Fibroblast of skin of scalp (primary cell): ENCODE measurements at places on chromosomes 16 and 17.

DNA sequence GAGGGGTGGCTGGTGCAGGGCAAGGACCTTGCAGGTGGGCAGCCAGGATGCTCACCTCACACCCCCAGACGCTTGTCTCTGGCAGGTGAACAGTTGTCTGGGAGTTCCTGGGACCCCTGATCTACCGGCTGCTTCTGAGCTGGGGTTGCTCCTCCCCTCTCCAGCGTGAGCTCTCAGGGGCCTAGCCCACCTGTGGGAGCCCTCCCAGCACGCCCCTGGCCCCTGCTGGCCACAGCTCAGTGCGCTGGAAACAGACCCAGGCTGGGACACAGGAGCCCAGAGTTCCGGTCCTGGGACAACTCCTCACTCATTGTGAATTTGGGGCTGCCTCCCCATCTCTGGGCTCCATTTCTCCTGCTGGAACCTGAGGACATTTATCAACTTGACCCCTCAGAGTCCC lies 30.3 kb downstream of the ARHGAP23 start:
- DNase-seq = no peak

GRCh38 chr17:44232061-44232460 lies 12.6 kb upstream of the UBTF start:
- no peak for DNase-seq

- DNase-seq = no peak
Measured at GRCh38 chr17:4643676-4644075, 2.2 kb upstream of the ALOX15 start.

DNA sequence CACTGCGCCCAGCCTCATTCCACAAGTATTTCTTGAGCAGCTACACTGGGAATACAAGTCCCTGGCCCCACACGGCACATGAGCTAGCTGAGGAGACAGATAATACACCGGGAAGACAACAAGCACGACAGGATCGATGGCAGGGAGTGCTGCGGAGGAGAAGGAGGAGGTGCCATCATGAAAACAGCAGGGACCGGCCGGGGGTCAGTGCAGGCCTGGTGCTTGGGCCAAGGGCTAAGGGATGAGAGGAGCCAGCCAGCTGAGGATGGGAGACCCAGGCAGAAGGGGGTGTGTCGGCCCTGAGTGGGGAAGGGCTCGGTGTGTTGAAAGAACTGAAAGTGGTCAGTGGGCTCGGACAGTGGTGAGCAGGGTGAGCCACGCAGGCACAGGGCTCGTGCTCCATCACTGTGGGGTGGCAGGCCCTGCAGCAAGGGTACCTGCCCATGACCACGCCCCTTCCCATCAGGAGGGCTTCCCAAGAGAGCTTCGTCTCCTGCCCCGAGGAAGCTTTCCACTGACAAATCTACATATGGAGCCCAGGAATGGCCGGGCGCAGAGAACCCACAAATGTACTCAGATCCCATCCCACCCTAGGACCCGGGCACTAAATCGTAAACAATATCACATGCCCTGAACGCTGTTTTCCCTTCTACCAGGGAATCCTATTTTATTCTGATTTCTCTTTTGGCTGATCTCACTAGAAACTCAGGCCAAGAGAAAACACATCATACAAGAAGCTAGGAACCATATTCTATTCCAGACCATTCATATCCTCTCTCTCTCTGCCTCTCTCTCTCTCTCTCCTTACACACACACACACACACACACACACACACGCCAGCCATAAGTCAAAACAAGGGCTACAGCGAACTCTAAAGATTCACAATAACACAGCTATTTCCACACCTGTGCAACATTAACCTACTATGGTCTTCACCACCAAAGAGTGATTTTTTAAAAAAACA lies 50.7 kb upstream of the TNRC6C start:
- DNase-seq = no peak

- no peak for DNase-seq
Measured at GRCh38 chr17:43558805-43559160, 12.6 kb upstream of the ETV4 start.

GRCh38 chr16:48272837-48273421 lies 25.6 kb upstream of the ABCC11 start:
- DNase-seq = no peak

DNA sequence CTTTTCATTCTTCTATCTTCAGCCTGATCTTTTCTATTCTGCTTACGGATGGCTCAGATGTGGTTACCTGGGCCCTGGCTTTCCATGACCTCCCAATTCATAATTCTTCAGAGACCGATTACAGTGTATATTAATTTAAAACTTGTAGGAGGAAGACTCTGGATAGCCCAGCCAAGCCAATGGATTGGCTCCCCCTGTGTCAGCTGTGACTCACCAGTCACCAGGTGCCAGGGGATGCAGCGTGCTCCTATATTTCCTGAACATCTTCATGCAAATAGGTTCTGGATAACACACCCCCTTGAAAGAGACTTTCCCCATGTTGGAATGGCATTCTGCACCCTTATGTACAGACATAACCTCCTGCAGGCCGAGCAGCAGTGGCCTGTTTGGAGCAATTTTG lies 208.3 kb upstream of the WSCD1 start:
- no peak for DNase-seq

GRCh38 chr16:89742948-89743347 lies 21.6 kb downstream of the ZNF276 start:
- no peak for DNase-seq

- no peak for DNase-seq
Measured at GRCh38 chr17:28646039-28646754, 1.2 kb upstream of the BLTP2 start.

DNA sequence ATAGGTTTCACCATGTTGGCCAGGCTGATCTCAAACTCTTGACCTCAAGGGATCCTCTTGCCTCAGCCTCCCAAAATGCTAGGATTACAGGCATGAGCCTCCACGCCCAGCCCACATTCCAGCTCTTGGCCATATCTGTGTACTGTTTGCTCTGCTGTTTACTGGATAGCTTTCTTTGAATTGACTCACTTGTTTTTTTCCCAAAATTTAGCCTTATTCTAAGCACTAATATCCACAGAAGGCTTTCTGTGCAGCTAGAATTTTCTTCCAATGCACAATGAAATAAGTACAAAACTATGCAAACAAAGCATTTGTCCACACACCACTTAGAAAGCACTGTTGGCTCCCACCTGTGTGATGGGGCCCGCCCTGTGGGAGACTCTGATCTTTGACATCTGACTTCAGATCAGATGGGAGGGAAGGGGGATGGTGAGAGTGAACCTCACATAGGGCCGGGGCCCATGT lies 72.2 kb downstream of the CLEC16A start:
- DNase-seq = no peak

- peak; percentile 48 for DNase-seq
Measured at GRCh38 chr16:12002447-12003006, 26.0 kb downstream of the SNX29 start.

DNA sequence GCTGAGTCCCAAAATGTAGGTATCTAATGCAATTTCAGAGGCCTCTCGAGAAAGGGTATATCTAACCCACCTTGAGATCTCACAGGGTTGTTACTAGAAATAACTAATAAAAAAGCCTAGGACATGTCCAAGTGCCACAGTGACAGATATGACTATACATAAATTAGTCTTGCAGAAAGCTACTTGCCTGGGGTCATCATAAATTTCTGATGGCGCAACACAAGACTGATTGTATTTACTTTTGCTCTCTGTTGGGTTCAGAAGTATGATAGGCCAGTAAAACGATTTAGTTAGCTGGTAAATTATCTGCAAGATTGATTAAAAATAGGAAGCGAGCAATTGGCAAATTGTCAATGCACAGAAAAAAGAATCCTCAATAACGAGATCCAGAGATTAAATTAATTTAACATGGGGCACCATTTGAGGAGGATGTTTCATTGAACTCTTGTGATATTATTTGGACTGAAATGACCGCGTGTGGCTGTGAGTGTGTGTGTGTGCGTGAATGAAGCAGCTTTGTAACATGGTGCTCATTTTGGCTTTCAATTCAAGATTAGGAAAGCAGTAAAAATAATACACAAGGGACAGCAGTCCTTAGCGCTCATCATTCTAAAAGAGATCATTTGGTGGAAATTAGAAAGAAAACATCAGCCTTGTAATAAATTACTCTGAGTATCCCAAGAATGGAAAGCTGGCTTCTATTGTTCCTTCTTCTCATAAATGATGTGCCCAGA lies 157.4 kb upstream of the ZFHX3 start:
- no peak for DNase-seq

- DNase-seq = peak; percentile 63
Measured at GRCh38 chr17:2243953-2244352, 59.6 kb downstream of the SMG6 start.

- DNase-seq = no peak
Measured at GRCh38 chr17:67018471-67019434, 25.6 kb upstream of the CACNG1 start.

GRCh38 chr16:84765616-84766580 lies 53.9 kb upstream of the CRISPLD2 start:
- DNase-seq = no peak

DNA sequence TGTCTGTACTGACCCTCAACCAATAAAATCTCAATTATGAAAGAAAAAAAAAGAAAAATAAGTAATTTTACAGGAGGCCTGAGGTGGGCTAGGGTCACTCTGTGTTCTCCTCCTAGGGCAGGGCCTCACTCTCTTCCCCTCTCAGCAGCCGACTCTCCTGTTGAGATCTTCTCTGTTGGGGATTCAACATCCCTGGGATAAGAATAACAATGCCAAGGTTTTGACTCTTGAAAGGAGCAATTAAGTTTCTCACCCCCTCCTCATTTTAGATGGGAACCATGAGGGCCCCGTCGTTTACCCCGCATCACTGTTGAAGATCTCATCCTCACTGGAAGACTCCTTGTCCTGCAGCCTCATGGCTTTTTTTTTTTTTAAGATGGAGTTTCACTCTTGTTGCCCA lies 21.5 kb upstream of the BRCA1 start:
- DNase-seq = no peak

DNA sequence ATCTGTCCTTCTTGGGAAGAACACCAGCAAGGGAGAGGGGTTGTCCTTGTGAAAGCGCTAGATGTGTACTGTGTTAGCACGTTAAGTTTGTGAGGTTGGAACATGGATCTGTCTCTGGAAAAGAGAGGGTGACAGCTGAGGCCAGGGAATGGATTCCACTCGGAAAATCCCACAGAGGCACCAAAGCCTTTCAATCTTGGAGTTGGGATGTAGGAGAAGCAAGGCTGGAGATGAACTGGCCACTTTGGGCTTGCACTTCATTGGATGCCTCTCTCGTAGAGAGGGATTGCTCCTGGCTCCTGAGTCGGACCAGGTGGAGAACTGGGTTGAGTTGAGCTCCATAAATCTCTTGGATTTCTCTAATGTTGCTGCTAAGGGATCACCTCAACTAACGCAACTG lies 67.2 kb downstream of the CCDC182 start:
- no peak for DNase-seq

- DNase-seq = peak; percentile 82
Measured at GRCh38 chr17:69870091-69870530, 204.9 kb upstream of the KCNJ16 start.

GRCh38 chr17:18992454-18993130 lies 12.0 kb downstream of the FAM83G start:
- DNase-seq = no peak

GRCh38 chr17:31313982-31314781 lies at the start of gene EVI2B:
EVI2B (minus strand) TSS chr17:31314054; CDS start chr17:31305609, 8,445 bp downstream.
- no peak for DNase-seq

- DNase-seq = no peak
Measured at GRCh38 chr17:15659663-15660062, 24.4 kb downstream of the TRIM16 start.

GRCh38 chr17:75872434-75873351 lies 5.7 kb downstream of the TRIM47 start:
- DNase-seq = peak; percentile 81

DNA sequence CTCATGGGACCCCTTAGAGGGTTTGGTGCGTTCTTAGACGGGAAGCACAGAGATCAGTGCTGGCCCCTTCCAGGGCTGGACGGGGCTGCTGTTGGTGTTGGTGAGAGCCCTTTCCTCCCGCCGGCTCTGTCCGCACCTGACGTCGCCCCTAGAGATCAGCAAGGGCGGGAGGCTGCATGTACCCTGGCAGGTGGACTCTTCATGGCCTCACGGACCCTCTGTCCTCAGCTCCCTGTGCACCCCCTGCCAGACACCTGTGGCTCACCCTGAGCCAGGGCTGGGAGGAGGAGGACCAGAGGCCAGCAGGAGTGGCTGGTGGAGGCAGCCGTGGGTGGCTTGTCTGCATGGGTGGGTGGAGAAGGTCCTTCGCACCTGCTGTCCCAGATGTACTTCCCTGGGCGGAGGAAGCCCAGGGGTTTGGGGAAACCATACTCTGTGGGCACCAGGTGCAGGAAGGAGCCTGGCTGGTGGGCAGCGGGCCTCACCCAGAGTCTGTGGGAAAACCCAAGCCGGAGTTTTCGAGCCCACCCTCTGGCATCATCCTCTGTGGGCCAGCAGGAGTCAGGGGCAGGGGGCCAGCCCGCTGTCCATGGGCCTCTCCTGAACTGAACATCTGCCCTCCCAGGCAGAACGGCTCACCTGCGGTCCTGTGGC lies 348.6 kb downstream of the SEC14L1 start:
- DNase-seq = no peak

- DNase-seq = no peak
Measured at GRCh38 chr17:78314683-78315354, 45.1 kb downstream of the SOCS3 start.

- no peak for DNase-seq
Measured at GRCh38 chr16:20976576-20976975, 76.0 kb downstream of the LYRM1 start.

- no peak for DNase-seq
Measured at GRCh38 chr17:44780161-44780560, 21.4 kb downstream of the ADAM11 start.

GRCh38 chr16:4018391-4018790 lies 97.9 kb downstream of the ADCY9 start:
- peak; percentile 24 for DNase-seq

- DNase-seq = peak; percentile 76
Measured at GRCh38 chr16:85372627-85373372, 240.3 kb upstream of the GSE1 start.

DNA sequence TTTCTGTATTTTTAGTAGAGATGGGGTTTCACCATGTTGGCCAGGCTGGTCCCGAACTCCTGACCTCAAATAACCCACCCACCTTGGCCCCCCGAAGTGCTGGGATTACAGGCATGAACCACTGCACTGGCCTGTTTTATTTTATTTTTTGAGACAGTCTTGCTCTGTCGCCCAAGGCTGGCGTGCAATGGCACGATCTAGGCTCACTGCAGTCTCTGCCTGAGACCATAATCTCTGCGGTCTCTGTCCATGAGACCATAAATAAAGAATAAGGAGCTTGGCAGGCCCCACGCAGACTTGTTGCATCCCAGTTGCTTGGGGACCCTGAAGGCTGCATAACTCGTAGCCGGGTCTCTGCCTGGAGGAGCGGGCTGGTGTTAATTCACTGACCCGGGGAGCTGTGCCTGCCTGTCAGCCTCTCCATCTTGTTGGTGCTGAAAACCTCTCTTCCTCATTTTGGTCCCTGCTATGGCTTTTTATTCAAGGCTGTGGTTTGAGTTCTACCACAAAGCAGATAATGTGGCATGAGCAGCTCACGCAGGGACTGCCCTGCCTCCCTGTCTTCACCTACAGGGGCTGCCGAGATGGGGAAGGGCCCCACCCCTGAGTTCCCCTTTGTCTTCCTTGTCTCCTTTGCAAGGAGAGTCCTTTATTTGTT lies 82.1 kb downstream of the MSI2 start:
- no peak for DNase-seq

GRCh38 chr16:35735403-35736251 lies 2276.2 kb downstream of the TP53TG3F start:
- DNase-seq = no peak
